Ascending aorta (tissue), 2 donors: ENCODE measurements at places on chromosomes 11 and 22.

DNA sequence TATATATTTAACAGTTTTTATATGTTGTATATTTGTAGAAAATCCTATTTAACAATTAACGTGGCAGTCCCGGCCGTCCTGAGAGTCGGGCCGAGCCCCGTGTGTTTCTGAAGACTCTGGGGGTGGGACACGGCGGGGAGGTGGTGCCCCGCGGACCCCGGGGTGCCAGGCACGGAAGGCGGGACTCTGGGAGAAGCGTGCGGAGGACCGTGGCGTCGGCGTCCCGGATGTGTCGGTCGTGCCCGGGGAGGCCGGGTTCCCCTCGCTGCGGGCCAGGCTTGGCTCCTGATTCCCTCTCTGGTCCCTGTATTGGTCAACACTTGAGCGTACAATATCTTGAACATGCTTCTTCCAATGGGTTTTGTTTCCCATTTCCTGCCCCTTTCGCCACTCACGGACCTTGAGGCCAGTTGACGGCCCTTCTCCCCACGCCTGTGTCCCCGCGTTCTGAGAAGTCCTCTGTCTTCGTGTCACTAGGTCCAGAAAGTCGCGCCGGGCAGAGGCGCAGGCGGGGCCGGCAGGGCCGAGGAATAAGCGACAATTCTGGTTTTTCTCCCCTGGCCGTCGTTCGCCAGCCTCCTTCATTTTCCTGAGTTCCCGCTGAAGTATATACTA, 1076.7 kb downstream of the BRD1 start:
- H3K36me3 ChIP-seq: peaks cover 9% of the 10 kb centered on the region
- no peak overlapping the region for H3K27ac ChIP-seq
- peak; percentile 4 for DNase-seq
- H3K4me3 ChIP-seq: no peak overlapping the region

- no peaks in the 10 kb centered on the region for H3K4me1 ChIP-seq
- H3K27ac ChIP-seq: no peak overlapping the region
- H3K4me3 ChIP-seq: no peak overlapping the region
- no peaks in the 10 kb centered on the region for H3K36me3 ChIP-seq
These were observed 28.9 kb downstream of the MFNG start for GRCh38 chr22:37457093-37457893.

- no peaks in the 10 kb centered on the region for H3K27me3 ChIP-seq
- peaks cover 8% of the 10 kb centered on the region for H3K4me1 ChIP-seq
- H3K36me3 ChIP-seq: peaks cover 10% of the 10 kb centered on the region
- H3K27ac ChIP-seq: peak overlapping the region; percentile 94
- peak overlapping the region; percentile 90 for H3K4me3 ChIP-seq
- DNase-seq: no peak
These were observed 432 bp downstream of the TNKS1BP1 start for GRCh38 chr11:57324154-57324885.

DNA sequence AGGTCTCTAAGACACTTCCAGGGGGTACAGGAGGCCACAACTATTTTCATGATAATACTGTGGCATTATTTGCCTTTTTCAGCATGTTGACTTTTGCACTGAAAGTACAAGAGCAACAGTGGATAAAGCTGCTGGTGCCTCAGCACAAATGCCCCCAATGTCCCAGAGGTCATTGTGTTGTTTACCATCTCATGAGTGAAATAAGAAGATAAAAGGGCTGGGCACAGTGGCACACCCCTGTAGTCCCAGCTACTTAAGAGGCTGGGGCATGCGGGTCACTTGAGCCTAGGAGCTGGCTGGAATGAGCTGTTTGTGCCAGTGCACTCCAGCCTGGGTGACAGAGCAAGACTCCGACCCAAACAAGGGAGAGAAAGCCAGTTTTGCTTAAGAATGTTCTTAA, 72.6 kb upstream of the RAB1B start:
- no peak overlapping the region for H3K27ac ChIP-seq
- H3K27me3 ChIP-seq: no peaks in the 10 kb centered on the region
- H3K4me1 ChIP-seq: peaks cover 11% of the 10 kb centered on the region
- DNase-seq: no peak
- peaks cover 41% of the 10 kb centered on the region for H3K36me3 ChIP-seq

DNA sequence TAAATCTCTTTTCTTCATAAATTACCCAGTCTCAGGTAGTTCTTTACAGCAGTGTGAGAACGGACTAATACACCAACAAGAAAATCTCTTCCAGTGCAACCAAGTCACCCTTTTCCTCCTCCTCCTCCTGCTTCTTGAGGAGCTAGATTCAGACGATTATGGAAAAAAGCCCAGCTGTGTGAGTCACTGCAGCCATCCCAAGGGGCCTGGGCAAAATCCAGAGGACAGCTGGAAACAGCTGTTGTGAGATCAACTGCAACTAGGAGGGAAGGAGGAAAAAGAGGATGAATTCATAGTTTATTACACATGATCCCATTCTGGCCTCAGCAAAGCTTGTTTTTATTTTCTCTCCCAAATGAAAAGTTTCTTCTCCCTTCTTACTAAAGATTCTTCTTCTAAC, 32.9 kb downstream of the RBFOX2 start:
- no peaks in the 10 kb centered on the region for H3K27me3 ChIP-seq
- H3K27ac ChIP-seq: peak overlapping the region; percentile 52
- peaks cover 4% of the 10 kb centered on the region for H3K4me1 ChIP-seq
- peak; percentile 52 for DNase-seq
- peak overlapping the region; percentile 35 for H3K4me3 ChIP-seq
- no peaks in the 10 kb centered on the region for H3K36me3 ChIP-seq

GRCh38 chr11:6397636-6398035, 7.4 kb downstream of the SMPD1 start:
- H3K4me3 ChIP-seq: no peak overlapping the region
- H3K4me1 ChIP-seq: no peaks in the 10 kb centered on the region
- H3K36me3 ChIP-seq: peaks cover 71% of the 10 kb centered on the region
- H3K27ac ChIP-seq: no peak overlapping the region
- DNase-seq: no peak

GRCh38 chr22:38645430-38645829, 10.8 kb downstream of the FAM227A start:
- DNase-seq: no peak
- no peaks in the 10 kb centered on the region for H3K4me1 ChIP-seq
- no peak overlapping the region for H3K27ac ChIP-seq
- no peak overlapping the region for H3K4me3 ChIP-seq
- H3K36me3 ChIP-seq: no peaks in the 10 kb centered on the region

DNA sequence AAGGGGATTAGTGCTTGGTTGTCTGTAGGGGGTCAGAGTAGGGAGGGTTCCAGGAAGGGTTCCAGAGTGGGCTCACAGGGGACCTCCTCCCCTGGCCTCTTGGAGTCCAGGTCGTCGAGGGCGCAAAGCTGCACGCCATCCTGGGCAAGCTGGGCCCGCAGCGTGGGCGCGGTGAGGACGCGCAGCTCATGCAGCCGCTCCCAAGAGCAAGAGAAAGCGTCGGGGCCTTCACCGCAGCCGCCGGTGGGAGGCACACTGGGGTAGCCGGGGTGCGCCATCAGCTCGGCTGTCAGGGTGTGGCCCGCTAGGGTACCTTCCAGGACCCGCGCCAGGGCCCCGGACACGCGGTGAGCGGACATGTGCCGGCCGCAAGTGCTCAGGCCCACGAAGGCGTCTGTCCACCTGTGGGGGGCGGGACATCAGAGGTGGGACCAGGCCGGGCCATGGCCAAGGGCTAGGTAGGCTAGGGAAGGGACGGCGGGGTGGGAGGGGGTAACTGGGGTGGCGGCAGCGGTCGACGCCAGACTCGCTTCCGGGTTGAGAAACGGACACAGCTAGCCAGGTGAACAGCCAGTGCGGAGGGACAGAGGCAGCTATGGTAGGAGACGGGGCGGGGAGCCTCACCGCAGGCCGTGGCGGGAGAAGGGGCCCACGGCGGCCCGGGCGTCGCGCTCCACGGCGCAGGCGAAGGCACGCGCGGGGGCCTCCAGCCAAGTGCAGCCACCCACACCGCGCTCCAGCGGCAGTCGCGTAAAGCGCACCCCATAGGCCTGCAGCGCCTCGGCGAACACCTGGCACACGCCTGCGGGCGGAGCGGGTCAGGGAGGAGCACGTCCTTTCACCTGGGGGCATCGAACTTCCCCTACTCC, 1.2 kb downstream of the YDJC start:
- no peak for DNase-seq
- peaks cover 23% of the 10 kb centered on the region for H3K4me1 ChIP-seq
- H3K36me3 ChIP-seq: no peaks in the 10 kb centered on the region
- H3K4me3 ChIP-seq: peak overlapping the region; percentile 88
- no peaks in the 10 kb centered on the region for H3K27me3 ChIP-seq

DNA sequence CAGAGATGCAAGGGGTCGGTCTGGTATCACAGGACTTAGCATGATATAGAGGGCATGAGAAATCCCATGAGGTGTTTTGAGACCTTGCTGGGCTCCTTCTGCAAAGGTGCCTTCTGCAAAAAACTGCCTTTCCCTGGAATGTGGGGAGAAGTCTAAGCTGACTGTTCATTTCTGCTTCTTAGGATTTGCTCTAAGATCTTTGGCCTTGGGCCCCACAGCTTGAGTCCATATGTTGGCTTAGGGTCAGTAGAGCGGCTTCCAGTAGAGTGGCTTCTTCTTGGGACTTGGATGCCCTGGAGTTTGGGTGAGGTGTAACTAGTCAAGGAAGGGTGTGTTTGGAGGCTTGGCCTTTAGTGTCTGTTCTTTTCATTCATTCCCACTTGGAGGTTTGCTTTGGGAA, 37.0 kb downstream of the AMPD3 start:
- H3K4me1 ChIP-seq: no peaks in the 10 kb centered on the region
- no peaks in the 10 kb centered on the region for H3K27me3 ChIP-seq
- H3K27ac ChIP-seq: no peak overlapping the region

GRCh38 chr11:15412054-15412453, 297.3 kb downstream of the INSC start:
- no peak overlapping the region for H3K4me3 ChIP-seq
- H3K36me3 ChIP-seq: no peaks in the 10 kb centered on the region
- DNase-seq: no peak
- no peak overlapping the region for H3K27ac ChIP-seq

DNA sequence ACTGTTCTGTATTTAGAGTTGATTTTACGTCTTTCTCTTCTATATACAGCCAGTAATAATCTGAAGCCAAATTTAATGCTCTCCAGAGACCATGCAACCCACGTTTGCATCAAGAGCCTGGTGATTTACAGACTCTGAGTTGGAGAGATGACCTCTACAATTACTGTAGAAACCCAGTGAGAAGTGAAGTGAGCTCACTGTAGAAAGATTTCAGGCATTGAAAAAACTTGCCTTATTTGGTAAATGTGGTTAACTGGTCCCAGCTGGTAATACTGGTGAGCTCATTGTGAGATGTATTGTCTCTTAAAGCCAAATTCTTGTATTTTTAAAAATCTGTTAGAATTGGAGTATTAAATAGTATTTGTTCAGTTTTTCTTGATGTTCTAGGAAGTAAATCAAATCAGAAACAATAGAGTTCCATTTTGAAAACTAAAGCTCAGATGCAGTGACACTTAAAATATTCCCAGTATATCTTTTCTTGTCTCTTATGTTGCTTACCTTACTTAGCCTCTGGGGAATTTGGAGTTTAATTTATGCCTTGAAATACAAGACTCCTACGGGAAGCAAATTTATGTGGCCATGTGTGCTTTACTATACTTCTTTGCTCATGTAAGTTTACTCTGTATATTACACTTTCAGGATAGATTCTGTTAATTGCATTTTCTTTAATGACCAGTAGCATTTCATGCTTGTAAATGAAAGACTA, 189.9 kb downstream of the ARHGAP42 start:
- H3K4me1 ChIP-seq: no peaks in the 10 kb centered on the region
- H3K4me3 ChIP-seq: no peak overlapping the region
- no peaks in the 10 kb centered on the region for H3K27me3 ChIP-seq
- no peaks in the 10 kb centered on the region for H3K36me3 ChIP-seq
- H3K27ac ChIP-seq: peak overlapping the region; percentile 48

GRCh38 chr11:15222777-15223176, 108.1 kb downstream of the INSC start:
- no peaks in the 10 kb centered on the region for H3K36me3 ChIP-seq
- H3K4me1 ChIP-seq: no peaks in the 10 kb centered on the region
- H3K27ac ChIP-seq: no peak overlapping the region
- no peaks in the 10 kb centered on the region for H3K27me3 ChIP-seq
- DNase-seq: no peak
- H3K4me3 ChIP-seq: no peak overlapping the region

GRCh38 chr11:1129611-1130160, 28.1 kb upstream of the MUC5AC start:
- no peaks in the 10 kb centered on the region for H3K27me3 ChIP-seq
- H3K36me3 ChIP-seq: no peaks in the 10 kb centered on the region
- no peaks in the 10 kb centered on the region for H3K4me1 ChIP-seq
- no peak overlapping the region for H3K27ac ChIP-seq
- no peak overlapping the region for H3K4me3 ChIP-seq

GRCh38 chr11:74322667-74323066, 11.2 kb upstream of the P4HA3 start:
- peak overlapping the region; percentile 57 for H3K27ac ChIP-seq
- H3K27me3 ChIP-seq: no peaks in the 10 kb centered on the region
- no peaks in the 10 kb centered on the region for H3K36me3 ChIP-seq

DNA sequence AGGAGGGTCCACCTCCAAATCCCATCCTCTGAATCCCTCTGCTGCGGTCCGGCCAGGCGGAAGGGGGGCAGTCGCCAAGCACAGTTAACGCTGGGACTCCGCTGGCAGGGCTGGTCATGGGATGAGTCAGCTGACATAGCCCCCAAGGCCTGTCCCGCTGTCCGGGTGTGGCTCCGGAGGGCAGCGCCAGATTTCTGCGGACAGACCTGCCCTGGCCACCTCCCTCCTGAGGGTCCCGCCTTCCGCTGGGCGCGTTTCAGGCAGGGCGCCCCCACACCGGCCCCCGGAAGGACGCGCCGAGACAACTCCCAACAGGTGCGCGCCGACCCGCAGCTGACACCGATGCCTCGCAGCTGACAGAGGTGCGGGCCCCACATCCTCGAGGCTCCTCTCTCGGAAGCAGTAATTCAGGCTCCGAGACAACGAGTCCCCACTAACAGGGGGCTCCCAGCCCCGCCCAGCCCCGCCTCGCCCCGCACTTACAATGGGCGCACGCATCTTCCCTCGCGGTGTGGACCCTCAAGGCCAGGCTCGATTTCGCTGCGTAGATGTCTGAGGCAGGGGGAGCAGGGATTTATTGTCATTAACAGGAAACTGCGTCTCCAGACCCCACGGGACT, 607 bp downstream of the PLAAT3 start:
- H3K36me3 ChIP-seq: no peaks in the 10 kb centered on the region
- H3K4me1 ChIP-seq: peaks cover 30% of the 10 kb centered on the region
- no peak for DNase-seq

DNA sequence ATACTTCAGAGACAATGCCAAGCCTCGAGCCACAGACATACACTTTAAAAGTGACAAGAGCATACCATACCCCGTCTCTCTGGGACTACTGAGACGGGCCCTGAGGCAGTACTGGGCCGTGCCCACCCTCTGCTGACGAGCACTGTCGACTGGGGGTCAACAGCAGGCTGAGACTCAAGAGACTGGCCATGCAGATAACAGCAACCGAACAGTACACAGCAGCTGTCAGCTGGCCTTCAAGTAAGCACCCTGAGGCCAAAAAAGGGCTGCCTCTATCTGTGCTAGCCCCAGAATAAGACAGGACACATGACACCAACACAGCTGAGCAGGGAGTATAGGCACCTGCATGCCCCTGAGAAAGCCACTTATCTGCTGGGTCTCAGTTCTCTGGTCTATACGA, 18.9 kb upstream of the TMEM121B start:
- H3K4me3 ChIP-seq: no peak overlapping the region
- no peaks in the 10 kb centered on the region for H3K27me3 ChIP-seq
- no peaks in the 10 kb centered on the region for H3K4me1 ChIP-seq
- H3K36me3 ChIP-seq: peaks cover 68% of the 10 kb centered on the region

- no peak overlapping the region for H3K27ac ChIP-seq
- H3K27me3 ChIP-seq: no peaks in the 10 kb centered on the region
- H3K4me3 ChIP-seq: no peak overlapping the region
- no peaks in the 10 kb centered on the region for H3K4me1 ChIP-seq
- no peak for DNase-seq
- no peaks in the 10 kb centered on the region for H3K36me3 ChIP-seq
These were observed 70.1 kb upstream of the LRRC55 start for GRCh38 chr11:57111619-57112018.
